ENCODE measurements at places on chromosomes 1 and 21.

GRCh38 chr21:44708866-44709425 lies 2.4 kb downstream of the TSPEAR start:
- no peak for DNase-seq

GRCh38 chr1:11514366-11514765 lies 35.4 kb downstream of the DISP3 start:
- DNase-seq = no peak

DNA sequence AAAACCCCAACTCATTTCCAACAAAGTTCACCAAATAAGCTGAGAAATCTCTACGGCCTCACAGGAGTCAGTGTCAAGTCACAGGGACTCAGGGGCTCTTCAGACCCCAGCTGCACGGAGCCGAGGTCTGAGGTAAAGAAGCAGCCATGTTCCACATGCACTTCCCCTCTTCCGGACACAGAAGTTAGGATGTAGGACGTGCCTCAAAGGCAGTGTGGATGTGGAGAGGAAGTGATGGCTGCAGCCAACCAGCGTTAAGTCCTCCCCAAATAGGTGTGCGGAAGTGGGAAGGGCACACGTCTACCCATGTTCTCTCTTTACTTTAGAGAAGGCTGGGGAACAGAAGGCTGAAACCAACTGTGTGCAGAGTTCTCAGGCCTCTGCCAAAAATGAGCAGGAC lies 14.6 kb upstream of the NCF2 start:
- no peak for DNase-seq

DNA sequence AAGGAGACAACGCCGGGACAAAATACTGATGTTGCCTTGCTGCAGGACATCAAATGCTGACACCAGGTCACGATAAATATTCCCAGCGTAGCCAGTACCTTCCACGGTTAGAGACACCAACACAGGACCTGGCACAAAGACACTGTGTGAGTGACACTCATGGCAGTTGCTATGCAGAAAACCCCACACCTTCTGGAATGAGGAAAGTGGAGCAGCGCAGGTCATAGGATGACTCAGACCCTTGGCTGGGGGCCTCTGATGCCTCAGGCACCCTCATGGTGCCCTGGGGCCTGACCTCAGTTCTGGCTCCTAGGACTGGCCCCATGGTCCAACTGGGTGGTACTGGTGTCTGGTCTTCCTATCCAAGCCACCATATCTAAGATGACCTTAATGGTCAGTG lies 7.0 kb downstream of the DCST2 start:
- DNase-seq = no peak

- DNase-seq = no peak
These were observed 12.8 kb downstream of the OTUD7B start for GRCh38 chr1:149997585-149998262.

GRCh38 chr1:154344977-154345837 lies 19.9 kb downstream of the ATP8B2 start:
- no peak for DNase-seq

DNA sequence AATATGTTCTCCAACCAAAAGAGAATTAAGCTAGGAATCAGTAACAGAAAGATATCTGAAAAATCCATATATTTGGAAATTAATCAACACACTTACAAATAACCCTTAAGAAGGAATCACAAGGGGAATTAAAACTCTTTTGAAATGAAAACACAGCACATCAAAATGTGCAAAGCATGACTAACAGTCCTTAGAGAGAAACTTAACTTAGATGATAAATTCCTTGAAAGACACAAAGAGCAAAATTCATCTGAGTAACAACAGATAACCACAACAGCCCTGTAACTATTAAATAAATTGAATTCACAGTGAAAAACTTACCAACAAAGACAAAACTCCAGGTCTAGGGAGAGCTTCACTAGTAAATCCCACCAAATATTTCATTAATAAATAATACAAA lies 283.8 kb downstream of the SDCCAG8 start:
- DNase-seq = no peak

DNA sequence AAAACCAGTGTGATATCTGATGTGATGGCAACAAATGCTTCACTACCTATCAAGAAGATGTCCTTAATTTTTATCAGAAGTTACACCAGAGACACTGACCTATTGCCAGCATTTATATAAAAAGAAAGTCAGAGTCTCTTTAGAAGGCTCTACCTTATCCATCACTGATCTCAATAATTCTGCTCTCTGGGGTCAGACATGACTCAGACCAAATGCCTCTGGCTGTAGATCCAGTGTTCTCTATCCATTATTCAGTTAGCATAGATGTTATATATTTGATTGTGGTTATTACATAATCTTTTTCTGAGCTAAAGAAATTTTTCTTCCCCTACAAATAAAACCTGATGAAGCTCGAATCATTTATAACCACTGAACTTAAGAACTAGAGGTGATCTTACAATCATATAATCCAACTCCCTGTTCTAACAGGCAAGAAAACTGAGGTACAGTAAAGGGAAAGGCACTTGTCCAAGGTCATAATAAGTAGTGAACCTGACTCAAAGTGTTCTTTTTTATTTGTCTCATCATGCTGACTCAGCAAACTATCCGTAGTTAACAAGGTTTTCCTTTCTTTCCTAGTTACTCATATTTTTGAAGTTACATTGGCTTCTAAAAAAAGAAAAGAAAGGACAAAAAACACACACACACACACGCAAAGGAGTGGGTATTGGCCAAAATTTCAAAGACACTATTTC lies 43.6 kb upstream of the ESRRG start:
- DNase-seq = no peak

DNA sequence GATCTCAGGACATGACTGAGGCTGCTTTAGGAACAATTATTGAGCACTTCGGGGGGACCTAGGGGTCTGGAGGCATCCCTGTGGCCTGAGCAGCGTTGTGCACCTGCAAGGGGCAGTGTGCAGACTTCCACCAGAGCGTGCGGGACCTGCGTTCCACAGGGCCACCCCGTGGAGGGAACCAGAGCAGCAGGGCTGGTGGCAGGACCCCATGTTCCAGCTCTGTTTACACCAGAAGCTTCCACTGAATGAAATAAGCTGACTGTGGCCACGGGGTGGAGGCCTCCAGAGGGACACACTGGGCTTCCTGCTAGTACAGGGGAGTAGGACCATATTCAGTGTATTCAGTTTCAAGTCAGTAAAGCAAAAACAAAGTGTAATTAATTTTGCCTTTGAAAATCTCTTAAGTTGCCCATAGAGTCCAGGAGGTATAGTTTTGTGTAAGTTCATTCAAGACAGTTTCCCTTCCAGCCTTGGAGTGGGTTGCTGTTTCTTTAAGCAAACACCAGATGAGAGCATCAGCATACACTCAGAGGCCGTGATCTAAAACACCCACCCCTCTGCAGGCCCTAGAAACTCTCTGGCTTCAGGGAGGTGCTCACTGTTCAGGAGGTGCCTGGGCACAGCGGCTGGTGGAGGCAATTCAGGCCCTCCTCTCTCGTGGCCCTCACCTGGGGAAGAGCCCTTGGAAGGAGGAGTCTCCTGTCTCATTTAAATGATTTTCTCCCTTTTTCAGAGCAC lies 16.6 kb downstream of the SLC1A7 start:
- DNase-seq = no peak

GRCh38 chr1:244337839-244338238 lies 113.9 kb downstream of the ADSS2 start:
- no peak for DNase-seq

- no peak for DNase-seq
These were observed 4.6 kb downstream of the SMIM1 start for GRCh38 chr1:3777078-3777547.

GRCh38 chr1:117036018-117036461 lies 24.1 kb upstream of the TTF2 start:
- no peak for DNase-seq

- DNase-seq = no peak
These were observed 86.5 kb upstream of the IFFO2 start for GRCh38 chr1:19042675-19043578.

DNA sequence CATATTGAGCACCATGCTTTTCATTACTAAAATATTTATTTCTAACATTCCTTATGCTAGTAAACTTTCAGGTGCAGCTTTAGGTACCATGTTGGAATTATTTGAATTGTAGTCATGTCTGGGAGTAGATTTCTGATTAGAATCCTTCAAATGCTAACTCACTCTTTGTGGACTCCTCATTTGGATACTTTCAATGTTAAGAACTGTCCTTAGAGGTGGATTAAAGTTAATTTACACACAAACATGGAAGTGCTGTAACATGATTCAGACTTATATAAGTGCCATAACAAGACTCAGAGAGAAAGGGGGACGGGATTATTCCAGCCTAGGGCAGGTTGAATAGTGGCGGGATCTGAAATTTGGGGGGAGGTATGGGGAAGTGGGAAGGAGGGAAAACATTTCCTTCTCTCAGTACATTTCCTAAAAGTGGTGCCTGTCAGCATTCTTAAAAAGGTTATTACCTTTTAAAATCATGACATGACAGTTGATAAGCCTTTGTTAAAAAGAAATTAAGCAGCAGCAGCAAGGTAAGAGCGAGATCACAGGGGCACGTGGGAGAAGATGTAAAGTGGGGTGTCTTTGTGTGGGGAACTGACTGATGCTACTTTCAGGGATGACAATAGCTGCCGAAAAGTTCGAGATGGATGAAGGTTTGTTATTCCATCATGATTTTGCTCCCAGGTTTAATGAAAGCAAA lies 44.4 kb downstream of the HHAT start:
- no peak for DNase-seq

DNA sequence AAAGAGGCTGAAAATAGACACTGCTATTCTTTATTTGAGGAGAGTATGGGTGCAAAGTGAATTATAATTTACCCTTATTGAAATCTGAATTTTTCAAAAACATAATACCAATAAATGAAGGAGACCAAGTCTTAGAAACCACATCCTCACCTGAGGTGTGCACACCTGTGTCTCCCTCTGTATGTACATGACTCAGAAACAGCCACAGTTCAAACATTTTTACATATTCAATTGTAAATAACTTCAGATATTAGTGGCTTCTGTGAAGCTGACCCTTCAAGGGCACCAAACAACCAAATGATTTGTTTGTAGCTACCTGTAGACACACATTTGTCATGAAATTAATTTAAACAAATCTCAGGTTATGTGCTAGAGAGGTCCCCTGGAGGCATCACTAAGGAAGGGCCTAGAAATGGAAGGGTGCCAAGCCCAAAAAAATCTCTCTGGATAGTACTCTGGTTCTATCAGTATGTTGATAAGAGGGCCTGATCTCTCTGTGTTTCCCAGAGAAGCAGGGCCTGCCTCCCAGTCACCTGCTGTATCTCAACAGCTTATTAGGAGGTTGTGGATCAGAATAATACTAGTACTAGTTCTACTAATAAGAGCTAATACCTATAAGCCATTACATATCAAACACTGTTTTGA lies 28.1 kb downstream of the ERI3 start:
- DNase-seq = no peak

DNA sequence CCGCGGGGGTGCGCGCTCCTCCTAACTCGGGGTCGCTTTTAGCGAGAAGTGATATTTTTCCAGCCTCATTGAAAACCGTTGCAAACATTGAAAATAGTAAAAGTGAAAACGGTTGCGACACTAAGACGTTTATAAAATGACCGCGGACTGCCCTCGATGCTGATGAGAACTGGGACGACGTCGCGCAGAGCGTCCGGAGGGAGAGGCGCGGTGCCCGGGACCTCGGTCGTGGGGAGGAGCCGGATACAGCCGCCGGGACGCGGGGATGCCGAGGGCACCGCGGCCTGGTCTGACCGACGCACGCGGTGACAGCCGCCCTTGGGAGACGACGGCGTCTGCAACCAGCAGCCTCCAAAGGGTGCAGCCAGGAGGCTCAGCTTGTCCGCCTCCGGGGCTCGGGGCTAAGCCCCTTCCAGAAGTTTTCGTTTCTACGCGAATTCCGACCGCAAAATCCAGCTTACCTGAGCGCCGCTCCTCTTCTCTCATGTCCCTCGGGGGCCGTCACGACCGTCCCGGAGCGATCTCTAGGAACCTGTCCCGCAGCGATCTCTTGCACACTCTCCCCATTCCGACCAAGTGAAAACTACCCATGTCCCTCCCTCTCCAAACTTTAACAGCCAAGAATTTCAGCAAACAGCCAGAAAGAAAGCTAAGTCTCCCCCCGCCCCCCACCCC lies 144.4 kb upstream of the ETS2 start:
- DNase-seq = no peak

DNA sequence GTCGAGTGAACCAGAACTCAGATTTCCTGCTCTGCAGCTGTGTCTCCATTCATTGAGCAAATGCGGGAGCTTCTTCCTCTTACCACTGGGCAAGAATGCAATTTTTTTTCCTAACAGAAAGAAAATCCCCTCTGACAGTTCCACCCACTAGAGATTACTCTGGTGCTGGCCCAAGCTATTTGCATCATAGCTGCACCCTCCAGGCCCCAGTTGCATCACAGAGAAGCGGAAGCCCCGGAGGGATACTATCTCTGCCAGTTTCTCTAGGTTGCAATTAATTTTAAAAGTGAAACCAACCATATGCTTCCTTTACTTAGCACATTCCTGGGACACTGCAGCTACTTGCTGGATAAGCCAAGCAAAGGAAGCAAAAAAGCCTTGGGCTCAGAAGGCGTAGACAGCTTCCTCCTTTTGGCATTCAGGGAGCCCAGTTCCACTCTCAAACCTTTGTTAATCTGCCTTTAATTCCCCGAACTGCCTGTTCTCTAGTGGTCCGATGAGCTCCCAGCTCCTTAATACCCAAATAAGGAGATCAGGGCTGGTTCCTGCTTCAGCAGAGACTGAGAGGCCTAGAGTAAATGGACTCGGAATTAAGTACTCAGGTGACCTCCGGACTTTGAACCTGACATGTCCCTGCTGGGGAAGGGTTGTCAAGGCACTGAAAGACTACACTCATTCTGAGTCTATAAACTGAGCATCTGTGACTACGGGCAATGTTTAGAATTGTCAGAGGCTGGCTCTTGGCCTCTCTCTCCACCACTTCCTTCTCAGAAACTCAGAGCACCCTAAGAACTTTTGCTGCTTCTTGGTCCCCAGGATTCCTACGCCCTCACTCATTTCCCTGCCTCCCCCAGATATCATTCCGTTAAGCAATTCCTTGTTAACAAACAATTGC lies 72.5 kb upstream of the TNFSF18 start:
- DNase-seq = no peak

DNA sequence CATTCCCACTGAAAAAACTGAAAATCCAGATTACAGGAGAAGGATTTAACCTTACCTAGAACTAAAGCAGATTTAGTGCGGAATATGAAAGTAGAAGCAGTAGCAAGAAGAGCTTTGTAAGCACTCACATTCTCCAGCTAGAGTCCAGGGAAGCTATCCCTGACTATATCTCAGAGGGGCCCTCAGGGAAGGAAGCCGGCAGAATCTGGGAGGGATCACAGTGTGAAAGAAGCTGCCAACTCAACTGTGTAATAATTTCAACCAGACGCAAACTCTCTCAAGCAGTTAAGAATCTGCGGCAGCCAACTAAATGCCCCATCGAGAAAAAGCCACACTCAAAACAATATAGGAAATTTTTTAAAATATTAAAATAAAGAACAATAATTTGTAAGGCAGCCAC lies 163.8 kb downstream of the EIF4G3 start:
- no peak for DNase-seq

DNA sequence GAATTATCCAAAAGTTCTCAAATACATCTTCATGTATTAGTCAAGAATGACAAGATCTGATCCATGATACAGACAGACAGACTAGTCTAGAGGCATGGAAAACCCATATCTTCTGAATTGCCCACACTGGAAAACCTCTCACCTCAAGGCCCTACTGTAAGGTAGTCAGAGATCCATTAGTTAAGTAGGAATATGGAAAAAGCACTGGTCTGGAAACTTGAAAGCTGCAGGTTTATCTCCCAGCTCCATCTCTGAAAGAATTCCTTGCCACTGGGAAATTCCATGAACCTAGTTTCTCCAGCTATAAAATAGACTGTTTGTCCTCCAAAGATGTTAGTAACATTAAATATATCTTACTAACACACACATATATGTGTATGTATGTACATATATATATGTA lies 169.2 kb downstream of the AKT3 start:
- DNase-seq = no peak

Measured in cerebellar nuclear complex (tissue), 1 donor.